ENCODE measurements at places on chromosomes 7 and 10.

DNA sequence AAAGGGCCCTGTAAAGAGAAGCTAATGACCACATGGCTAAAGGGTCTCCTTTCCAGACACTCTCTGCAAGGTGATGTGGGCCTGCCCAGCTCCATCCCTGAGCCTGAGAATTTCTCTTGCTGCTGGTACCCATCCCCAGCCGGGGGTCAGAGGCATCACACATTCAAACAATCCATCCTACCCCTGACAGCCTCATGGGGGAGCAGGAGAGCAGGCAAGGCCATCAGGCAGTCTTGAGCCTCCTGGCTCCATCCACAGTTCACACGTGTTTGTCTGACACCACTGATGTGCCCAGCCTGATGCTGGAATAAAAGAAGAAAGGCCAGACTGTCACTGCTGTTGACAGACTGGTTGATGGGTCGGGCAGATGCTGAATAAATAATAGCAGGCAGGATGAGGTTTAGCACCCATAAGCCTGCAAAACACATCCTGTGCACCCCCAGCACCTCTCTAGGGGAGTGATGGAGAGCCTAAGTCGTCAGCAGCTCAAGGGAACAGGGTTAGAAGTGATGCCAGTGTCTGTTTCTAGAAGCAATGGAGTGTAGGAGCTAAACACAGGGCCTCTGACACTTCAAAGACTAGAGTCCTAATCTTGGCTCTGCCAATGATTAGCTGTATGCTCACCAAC, 43.5 kb downstream of the TLL2 start:
- DNase-seq: no peak

DNA sequence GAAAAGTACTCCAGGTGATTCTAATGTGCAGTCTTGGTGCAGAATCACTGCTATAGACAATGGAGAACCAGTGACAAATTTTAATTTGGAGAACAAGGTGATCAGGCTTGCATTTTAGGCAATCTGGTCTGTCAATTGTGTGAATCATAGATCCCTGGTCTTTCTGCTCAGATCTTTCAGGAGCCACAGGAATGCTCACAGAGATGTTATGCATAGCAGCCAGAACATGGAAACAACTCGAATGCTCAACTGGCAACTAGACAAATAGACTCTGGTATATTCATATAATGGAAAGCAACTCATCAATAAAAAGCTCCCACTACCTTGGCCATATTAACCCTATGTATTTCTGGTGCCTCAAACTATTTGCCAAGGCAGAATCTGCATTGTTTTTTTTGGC, 209.1 kb downstream of the PHF14 start:
- DNase-seq: no peak

GRCh38 chr10:115949282-115949844, 323.6 kb downstream of the GFRA1 start:
- peak; percentile 51 for DNase-seq

DNA sequence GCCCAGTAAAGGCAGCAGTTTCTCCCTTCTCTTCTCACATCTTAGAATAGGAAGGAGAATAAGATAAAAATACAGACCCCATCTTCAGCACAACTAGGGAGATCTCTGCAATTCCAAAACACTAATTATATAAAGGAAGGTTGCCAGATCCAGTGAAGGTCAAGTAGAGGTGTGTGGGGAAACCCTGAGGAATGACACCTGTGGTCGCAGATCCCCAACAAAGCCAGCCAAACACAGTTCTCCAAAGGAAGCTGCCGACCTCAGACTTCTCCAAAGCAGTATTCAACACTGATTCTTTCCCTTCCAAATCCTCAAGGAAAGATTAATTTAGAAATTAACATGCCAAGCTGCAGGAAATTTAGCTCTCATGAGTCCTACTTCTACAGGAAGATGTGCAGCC, 62.9 kb upstream of the OIT3 start:
- no peak for DNase-seq

GRCh38 chr7:73451780-73452398, 18.3 kb downstream of the FZD9 start:
- no peak for DNase-seq

GRCh38 chr10:52308251-52309031, 5.6 kb upstream of the DKK1 start:
- DNase-seq: peak; percentile 72

DNA sequence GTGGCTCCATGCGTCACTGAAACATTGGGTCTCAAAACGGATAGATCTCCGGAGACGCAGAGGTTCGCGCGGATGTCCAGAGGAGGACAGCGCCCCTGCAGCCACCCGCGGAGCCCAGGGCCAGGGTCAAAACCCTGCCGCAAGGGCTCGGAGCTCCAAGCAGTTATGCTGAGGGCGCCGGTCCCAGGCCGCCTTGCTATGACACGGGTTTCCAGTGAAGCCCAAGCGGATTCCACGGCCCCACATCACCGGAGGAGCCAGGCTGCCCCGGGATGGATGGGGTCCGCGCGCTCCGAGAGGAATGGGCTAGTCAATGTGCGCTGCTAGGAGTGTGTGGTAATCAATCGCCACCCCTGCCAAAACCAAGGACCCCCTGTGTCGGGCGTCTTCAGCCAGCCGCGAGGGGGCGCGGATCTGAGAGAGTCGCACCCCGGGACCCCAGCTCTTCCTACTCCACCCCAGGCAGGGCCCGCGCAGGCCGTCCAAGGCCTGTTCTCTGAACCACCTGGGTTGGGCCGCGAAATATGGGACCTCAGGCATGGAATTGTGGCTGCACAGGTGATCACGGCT, 5.6 kb upstream of the EMX2 start:
- DNase-seq: peak; percentile 49

DNA sequence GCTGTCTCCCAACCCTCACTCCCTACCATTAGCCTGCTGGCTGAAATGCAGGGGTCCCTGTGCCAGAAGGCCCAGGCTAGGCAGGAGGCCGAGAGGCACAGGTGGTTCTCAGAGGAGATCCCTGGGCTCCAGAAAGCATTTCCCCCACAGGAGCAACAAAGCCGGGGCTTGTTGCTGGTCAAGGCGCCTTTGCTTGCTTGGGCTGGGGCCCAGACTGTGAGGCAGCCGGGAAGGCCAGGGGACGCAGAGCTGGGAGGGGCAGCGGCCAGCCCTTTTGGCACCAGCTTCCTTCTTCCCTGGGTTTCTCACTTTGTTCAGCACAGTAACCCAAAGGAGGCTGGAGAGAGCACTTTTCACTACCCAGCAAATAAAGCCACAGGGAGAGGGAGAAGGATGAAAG, 48.6 kb downstream of the FBXW4 start:
- DNase-seq: peak; percentile 89

DNA sequence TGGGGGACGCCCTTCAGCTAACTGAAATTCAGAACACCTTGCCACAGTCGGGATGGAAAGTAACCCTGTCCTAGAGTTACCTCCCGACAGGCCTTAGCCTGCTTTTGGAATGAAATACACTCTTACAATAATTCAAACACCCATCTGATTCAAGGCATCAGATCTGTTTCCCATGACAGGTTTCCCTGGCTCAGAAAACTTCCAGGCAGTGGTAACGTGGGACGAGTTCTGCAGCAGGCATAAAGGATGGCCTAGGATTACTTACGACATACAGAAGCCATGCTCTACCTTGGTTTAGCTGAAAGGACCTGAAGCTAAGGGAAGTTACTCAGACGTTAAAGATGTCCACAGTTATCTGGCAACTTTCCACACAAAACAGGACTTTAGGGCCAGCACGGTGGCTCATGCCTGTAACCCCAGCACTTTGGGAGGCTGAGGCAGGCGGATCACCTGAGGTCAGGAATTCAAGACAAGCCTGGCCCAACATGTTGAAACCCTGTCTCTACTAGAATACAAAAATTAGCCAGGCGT, 5.0 kb downstream of the PAXIP1 start:
- DNase-seq: no peak

GRCh38 chr7:20408467-20408826, 77.7 kb downstream of the ITGB8 start:
- DNase-seq: peak; percentile 58

DNA sequence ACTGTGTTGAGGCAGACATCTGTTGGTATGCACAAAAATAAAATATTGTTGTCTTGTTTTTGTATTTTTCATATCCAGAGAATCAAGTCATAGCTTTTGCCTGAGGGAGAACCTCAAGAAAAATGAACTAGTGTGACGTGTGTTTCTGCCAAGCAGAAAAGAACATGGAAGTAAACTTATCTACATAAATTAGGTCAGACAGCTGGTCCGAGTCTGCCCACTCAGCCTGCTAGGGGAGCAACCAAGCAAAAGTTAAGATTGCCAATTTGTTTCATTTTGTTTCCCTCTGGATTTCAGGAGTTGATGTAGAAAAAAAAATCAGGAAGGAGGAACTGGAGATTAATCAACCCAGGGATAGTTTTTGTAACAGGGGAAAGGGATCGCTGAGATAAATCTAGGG, 572.4 kb upstream of the LRRTM3 start:
- peak; percentile 52 for DNase-seq

- peak; percentile 26 for DNase-seq
Observed at GRCh38 chr7:1275451-1276381, 43.0 kb downstream of the UNCX start.

GRCh38 chr10:129710510-129710847, 243.4 kb downstream of the MGMT start:
- no peak for DNase-seq

DNA sequence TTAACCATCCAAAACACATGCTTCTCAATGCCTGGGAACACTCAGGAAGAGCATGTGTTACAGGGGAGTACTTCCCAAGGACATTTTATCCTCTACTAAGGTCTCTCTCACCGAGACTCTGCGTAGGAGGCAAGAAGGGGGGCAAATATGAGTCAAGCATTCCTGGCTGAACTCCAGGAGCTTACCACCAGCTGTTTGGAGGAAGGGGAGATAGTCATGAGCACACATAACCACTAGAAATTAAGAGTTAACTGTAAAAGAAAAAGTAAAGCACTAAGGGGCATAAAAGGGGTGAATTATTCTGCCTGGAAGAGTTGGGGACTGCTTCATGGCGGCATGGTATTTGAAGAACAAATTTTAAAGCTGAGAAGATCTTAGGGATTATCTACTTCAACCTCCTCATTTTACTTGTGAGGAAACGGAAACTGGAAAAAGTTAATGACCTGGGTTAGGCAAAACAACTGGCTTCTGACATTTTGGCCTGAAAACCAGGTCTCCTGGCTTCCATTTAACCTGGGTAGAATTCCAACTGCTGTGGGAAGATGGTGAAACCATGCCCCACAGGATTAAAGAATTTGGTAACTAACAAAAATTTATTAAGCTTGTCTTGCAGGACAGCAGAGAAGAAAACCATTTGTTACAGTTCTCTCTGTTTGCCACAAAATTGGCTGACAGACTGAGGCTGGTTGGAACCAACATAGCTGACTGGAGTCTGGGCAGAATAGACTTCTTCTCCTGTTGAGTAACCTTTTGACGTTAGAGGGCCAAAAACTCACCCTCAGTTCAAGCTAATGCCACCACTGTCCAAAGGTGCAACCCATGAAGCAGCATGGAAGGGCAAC, 85.5 kb downstream of the SLC25A13 start:
- DNase-seq: peak; percentile 61

- no peak for DNase-seq
Observed at GRCh38 chr7:13262929-13263530, 575.6 kb downstream of the ARL4A start.

GRCh38 chr7:116159711-116160110, 50.6 kb upstream of the TES start:
- DNase-seq: no peak

- DNase-seq: peak; percentile 40
Observed at GRCh38 chr7:550881-551614, 31.4 kb upstream of the PDGFA start.

GRCh38 chr10:106816318-106817085, 348.0 kb downstream of the SORCS1 start:
- DNase-seq: no peak

GRCh38 chr7:121544726-121545125, 148.6 kb upstream of the FAM3C start:
- DNase-seq: no peak

DNA sequence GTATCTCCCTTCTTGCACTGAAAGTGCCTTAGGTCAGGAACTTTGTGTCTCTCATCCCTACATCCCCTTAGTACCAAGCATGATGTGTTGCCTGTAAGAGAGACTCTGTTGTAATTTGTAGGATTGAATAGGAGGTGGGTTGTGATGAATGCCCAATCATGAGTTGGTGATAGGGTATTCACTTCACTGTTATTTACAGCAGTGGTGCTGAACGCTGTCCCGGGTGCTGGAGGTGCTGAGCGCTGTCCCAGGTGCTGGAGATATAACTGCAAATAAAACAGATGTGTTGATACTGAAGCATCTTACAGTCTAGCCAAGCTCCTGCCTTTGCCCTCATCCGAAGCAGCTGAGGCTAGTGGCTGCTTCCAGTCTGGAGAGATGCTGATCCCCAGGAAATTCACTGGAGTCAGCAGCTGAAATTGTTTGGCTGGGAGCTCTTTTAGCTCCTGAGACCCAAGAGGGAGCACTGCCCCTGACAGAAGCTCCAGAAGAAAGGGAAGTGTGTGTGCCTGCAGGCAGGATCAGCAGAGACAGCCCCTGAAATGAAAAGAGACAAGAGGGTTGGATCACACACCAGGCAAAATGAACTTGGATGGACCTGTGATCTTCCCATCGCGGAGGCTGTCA, 183.4 kb downstream of the SORCS3 start:
- DNase-seq: no peak

DNA sequence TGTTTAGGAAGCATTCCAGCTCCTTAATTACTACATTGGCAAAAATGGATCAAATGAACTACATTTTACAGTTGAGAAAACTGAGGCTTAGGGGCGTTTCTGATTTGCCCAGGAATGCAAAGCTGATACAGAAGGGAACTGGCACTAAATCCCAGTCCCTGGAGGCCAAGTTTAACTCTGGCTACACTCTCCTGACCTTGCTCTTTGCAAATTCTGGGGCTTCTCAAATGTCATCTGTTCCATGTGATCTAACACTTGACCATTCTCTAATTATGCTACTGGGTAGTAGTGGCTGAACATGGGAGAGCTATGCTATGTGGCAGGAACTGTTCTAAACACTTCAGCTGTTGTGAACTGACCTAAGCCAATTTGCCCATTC, 11.3 kb upstream of the HABP2 start:
- no peak for DNase-seq

DNA sequence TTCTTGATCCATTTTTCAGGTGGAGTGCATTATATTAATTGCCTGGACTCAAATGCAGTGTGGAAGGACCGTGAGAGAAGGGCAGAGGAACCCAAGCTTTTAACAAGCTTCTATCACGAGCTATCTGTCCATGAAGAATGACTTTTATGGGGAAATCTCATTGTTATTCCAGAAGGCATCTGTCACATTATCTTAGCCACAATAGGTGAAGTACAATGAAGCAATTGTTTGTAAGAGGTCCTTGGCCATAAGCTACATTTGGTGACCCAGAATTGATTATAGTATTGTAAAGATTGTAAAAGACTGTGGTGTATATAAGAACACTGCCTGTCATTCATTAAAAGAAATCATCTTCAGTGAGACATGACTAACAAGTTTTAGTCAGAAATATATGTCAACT, 58.6 kb upstream of the RELN start:
- no peak for DNase-seq

GRCh38 chr10:29888321-29888720, 171.1 kb downstream of the JCAD start:
- DNase-seq: no peak

- no peak for DNase-seq
Observed at GRCh38 chr7:80498481-80499349, 13.1 kb downstream of the GNAT3 start.

- no peak for DNase-seq
Observed at GRCh38 chr7:14021069-14021468, 31.6 kb upstream of the ETV1 start.

GRCh38 chr7:116551692-116552091, 26.9 kb downstream of the CAV1 start:
- no peak for DNase-seq
